CD8-positive, alpha-beta memory T cell (primary cell): ENCODE measurements at places on chromosomes 6 and 20.

DNA sequence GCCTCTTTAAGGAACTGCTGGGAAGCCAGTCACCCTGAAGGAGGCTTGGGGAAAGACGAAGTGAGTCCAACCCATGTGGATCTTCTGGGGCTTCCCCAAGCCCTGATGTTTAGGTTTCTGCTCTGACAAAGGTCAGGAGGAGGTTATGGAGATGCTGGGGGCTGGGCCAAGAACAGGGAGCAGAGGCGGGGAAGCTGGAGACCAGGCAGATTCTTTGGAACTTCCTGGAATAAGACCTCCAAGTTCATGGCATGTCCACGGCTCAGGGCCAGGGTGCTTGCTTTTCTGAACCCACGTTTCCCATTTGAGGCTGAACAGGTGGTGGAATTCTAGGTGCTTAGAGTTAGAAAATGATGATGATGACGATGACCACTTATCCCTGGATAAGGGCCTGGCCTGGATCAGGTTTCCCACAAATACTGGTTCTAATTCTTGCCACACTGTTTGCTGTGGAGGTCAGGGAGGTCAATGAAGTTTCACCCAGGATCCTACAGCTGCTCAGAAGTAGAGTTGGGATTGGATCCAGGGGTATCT, 30.0 kb upstream of the TGM2 start:
- DNase-seq = no peak

- peak; percentile 93 for DNase-seq
These were observed at the start of gene UCKL1 for GRCh38 chr20:63955827-63956663. Gene UCKL1, minus strand, starts transcription at chr20:63956416. Its CDS starts 44 bp downstream, at chr20:63956372.

DNA sequence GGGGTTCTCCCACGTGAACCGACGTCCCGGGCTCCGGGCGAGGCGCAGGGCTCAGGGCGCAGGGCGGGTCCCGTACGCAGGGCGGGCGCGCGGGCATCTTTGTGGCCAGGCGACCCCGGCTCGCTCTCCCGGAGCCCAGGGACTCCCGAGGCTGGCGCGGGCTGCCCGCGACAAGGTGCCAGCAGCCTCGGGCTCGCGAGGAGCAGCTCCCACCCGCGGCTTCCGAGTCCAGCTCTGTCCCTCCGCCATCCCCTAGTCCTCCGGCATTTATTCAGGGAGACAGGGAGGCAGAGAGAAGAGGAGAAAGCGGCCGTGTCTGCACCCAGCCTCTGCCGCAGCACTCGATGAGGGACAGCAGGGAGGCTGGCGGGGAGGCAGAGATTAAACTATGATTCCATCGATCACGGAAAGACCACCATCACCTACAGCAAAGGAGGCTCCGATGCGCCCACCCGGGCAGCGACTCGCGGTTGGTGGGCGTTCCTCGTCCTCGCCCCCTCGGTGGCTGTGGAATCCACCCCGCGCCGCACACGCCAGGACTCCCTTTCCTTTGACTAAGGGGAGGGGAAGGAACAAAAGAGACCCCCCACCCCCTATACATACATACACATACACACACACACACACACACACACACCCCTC, 1.1 kb downstream of the RGS17 start:
- no peak for DNase-seq

- DNase-seq = no peak
These were observed 165.6 kb upstream of the PRSS16 start for GRCh38 chr6:27081931-27082330.

DNA sequence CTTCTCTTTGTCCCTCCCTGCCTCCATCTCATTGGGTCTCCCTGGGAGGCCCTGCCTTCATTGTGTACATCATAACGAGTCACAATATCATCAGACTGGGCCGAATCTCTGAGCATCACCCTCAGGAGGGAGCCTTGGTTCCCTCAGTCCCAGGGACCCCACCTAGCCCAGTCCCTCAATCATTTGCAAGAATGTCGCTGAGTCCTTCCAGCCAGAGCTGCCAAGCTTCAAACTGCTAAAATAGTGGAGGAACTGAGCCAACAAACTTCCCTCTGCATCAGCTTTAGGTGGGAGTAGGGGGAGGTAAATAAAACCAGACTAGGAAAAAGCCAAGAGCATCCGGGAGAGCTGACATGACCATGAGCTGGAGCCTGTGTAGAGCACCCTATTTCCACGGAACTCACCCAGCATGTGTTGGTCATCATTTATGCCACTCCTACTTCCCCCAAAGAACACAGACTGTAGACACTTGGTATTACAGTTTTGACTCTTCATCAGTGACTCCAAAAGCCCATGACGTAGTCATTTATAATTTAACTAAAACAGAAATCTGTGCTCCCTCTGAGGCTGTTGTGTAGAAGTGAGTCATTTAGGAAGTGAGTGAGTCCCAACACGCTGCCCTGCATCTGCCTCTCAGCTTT, 28.8 kb upstream of the IL17A start:
- no peak for DNase-seq

DNA sequence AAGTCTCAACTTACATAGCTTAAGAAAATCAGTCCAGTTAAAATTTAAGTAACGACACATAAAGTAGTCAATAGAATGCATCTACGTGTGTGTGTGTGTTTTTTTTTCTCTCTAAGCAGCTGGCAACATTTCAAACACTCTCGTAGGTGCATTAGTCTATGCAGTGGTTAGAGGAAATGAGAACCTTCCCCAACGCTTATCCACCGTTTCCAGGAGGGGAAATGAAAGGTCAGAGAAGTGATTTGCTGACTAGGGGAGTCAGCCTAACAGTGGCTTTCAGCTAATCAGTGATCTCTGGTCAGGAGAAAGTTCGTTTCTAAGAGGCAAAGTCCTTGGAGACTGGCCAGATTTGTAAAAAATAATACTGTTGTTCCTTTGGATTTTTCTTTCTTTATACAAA, 806.6 kb downstream of the C6orf118 start:
- no peak for DNase-seq

- no peak for DNase-seq
These were observed 28.1 kb upstream of the MYT1 start for GRCh38 chr20:64136004-64136710.

DNA sequence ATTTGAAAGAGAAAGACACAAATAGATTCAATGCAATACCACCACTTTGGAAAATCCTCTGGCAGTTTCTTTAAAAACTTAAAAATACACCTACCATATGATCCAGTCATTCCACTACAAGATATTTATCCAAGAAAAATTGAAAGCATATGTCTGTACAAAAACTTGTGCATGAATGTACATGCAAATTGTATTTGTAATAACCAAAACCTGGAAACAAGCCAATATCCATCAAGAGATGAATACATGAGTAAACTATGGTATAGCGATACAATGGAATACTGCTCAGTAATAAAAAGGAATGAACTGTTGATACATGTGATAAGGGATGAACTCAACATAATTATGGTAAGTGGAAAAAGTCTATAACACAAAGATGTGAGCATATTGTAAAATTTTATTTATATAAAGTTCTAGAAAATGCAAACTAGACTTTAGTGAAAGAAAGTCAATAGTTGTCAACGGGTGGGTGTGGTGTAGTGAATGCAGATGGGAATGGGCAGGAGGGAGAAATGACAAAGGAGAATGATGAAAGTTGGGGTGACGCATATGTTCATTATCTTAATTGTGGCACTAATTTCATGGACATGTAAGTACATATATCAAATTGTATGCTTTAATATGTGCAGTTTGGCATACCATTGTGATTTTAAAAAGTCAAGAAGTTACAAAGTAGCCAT, 347.5 kb downstream of the SAMD5 start:
- DNase-seq = no peak

DNA sequence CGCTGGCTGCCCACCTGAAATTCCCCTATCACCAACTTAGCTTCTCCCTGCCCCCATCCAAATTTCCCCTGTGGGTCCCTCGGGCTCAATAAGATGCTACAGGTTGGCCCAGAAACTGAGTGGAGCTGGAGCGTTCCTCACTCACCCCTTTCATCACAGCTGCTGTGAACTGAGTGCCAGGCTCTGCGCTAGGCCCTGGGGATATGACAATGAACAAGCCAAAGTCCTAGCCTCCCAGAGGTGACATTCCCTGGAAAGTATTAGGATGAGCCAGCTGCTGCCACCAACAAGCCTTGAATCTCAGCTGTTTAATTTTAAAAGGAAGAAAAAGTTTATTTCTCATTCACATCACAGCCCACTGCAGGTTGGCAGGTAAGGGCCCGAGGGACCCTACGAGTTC, 86.6 kb upstream of the EYA2 start:
- DNase-seq = no peak

DNA sequence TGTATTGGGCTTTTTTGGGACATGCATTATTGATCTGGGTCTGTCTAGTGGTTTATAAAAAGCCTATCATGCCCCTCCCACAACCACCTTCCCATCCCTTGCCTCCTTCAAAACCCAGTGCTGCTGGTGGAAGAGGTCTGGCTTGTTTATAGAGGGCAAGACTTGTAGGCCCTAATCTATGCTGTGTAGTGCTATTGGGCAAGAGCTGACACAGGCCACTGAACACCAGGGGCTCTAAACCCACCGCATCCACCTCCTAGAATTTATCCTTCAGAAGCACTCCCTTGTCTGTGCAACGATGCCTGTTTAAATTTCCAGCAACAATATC, 30.9 kb downstream of the SULF2 start:
- no peak for DNase-seq

GRCh38 chr20:1906361-1907051, 11.3 kb downstream of the SIRPA start:
- no peak for DNase-seq

DNA sequence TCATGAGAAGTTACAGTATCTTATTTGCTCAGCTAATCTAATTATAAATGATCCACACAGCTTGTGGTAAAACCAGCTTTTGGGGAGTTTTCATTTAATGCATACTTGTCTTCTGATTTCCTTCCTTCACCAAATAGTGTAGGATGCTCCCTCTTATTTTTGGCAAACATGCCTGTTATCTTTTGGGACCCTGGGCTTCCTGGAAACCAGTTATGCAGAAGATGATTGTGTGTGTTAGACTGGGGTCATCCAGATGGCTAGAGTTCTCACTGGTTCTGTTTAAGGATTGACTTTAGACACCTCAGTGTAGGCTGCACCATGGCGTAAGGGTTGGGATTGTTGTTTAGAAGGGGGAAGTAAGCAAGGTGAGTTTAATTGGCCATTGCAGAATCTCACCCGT, 61.3 kb downstream of the PTPN1 start:
- no peak for DNase-seq

- no peak for DNase-seq
These were observed 306.6 kb upstream of the FKBP1C start for GRCh38 chr6:62904687-62905086.
